Endothelial cell (in vitro differentiated cells): ENCODE measurements at places on chromosomes 7 and 10. TPM values are rescaled to one million over a fixed set of nuclear protein-coding genes. Genes with fewer than 3 reads are reported as not detected.

FAM25G gene
- total RNA-seq, result not detected

HOXA7 gene
- total RNA-seq, result not detected

ITPRID1 gene
- not detected for total RNA-seq

GRCh38 chr10:80444646-80445319 is 9.3 kb upstream of the TSPAN14 start:
- peak; percentile 45 for DNase-seq

GRCh38 chr10:5147981-5148677 is 36.8 kb downstream of the AKR1C8 start:
- DNase-seq, result no peak

DNA sequence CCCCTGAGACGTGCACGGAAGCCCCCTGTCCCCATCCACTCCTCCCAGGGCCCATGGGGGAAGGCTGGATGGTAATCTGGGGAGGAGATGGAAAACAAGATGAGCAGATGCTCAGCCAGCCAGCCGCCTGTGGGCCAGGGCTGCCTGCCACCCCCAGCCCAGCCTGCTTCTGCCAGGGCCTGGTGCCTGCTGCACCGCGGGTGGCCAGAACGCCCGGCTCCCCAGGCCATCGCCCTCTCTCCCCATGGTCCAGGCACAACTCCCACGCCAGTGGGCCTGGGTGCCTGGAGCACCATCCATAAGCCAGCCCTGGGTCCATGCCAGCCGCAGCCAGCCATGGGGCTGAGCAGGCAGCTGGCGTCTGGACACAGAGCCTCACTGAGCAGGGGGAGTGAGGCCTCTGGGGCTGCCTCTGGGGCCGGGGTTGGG is 57.2 kb upstream of the ELN start:
- no peak for DNase-seq

GRCh38 chr10:57362811-57363210 is 904.9 kb downstream of the IPMK start:
- no peak for DNase-seq

GRCh38 chr7:139397192-139397591 is 37.5 kb downstream of the LUC7L2 start:
- DNase-seq, result no peak

- DNase-seq, result no peak
Measured at GRCh38 chr10:124674768-124675222, 69.4 kb downstream of the FAM53B start.

DNA sequence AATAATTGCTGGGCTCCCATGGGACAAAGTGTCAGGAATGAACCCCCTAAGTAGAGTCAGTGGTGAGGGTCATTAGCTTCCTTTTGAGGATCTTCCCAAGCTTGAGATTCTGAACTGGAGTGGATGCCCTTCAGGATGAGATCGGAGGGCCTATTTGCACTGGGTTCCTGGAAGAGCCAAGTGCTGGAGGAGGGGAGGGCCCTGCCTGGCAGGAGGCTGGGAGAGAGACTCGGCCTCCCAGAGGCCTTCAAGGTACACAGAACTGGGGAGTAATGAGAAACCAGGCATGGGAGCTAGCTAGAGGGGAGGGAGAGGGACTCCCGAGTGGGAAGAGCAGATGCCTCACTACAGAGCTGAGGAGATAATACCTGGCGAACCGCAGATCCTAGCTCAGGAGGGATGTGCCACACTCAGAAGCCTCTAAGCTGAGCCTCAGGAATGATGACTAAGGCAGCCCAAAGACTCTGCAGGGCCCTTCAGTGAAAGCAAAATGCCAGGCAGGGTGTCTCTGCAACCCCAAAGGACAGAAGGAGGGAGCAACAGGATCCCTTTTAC is 9.4 kb downstream of the PDAP1 start:
- no peak for DNase-seq

DNA sequence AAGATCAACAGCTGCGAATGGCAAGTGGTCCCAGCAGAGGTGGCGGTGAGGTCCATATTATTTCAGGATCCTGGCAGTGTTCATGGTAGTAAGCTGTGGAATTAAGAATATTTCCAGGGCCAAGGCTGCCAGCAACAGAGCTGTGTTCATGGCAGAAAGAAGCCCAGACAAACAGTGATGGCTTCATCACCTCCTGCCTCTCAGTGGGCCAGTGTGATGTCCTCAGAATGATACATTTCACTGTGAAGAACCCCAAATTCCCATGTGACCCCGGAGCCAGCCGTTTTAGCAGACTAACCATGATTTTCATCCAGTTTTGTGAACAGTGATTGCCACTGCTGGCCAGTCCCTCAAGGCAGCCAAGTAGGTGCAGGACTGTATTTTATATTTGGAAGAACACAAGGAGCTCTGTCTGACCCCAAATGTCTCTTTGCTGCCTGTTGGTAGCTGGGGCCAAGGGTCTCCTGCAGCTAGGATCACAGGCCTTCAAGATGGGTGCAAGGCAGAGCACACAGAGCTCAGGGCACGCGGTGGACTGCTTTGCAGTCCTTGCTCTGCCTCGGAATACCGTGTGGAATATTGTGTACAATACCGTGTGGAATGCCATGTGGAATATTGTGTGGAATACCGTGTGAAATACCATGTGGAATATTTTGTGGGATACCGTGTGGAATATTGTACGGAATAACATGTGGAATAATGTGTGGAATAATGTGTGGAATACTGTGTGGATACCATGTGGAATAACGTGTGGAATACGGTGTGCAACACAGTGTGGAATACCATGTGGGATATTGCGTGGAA is 132.3 kb upstream of the CHST15 start:
- DNase-seq, result no peak

DNA sequence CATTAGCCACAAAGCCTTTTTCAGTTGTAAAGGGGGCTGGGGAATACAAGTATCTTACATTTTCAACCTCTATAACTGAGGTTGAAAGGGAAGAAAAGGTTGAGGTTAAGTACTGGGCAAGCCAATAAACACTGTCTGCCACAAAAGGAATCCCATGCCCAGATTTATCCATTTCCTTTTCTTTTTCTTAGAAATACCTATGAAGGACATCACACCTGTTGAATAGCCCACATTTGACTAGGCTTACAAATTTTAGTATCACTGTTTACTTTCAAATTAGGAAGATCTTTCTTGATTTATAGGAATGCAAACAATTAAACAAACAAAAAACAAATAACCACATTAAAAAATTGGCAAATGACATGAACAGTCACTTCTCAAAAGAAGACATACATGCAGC is 81.0 kb upstream of the CAV2 start:
- no peak for DNase-seq
